ENCODE measurements at places on chromosomes 5 and 9.

- DNase-seq, result no peak
Measured at GRCh38 chr5:10310066-10310779, 2.5 kb upstream of the CMBL start.

GRCh38 chr9:101172616-101173015, 144.1 kb downstream of the PLPPR1 start:
- DNase-seq, result no peak

DNA sequence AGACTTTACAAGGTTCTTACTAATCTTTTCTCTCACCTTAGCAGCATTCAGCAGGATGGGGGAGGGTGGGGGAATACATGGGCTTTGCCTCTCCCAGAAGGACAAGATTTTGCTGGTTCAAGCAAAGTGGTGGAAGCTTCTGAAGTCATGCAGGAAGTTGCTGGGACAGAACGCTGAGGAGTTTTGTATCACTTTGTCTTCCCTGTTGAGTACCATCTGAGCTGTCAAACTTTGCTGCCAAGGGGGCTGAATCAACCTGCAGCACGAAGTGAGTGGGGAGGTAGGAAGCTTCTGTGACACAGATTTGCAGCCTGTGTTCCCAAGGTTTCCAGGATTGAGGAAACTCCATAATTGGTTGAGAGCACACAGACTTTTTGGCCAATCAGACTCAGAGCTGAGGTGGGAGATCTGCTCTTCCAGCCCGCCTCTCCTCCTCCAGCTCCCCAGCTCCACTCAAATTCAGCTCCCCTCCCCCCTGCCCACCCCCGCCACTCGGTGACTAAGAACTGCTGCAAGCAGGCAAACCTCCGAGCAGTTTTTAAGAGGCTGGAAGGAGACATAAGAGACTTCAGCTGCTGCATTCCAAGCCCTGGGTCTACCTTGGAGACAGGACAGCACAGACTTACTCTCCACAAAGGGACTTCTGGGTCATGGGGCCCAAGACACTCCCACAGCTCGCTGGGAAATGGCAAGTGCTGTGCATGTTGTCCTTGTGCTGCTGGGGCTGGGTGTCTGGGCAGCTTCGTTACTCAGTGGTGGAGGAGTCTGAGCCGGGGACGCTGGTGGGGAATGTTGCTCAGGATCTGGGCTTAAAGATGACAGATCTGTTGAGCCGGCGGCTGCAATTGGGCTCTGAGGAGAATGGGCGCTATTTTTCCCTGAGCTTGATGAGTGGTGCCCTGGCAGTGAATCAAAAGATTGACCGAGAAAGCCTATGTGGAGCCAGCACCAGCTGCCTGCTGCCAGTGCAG, at the start of gene PCDHGC5:
Gene PCDHGC5, plus strand, starts transcription at position 491 of the 971 bp plus-strand sequence. Its CDS starts 160 bp downstream, at position 651.
- no peak for DNase-seq

- DNase-seq, result no peak
Measured at GRCh38 chr9:78127279-78128225, 95.9 kb upstream of the GNAQ start.

DNA sequence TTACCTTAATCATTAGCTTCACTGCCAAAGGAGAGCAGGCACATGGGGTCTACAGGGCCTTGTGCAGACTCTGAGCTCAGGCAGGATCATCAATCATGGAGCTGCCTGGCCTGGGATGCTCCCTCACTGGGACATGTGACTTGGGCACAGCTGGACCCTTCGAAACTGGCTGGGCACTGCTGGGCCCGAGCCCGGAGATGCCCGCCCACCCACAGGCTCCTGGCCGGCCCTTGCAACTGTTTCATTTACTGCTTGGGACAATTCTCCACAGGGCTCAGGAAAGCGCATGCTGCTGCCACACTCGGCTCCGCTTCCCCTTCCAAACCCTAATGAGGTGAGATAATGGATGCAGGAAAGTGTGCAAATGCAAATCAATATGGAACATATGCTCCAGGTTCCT, 387.5 kb downstream of the TRIM36 start:
- DNase-seq, result no peak

DNA sequence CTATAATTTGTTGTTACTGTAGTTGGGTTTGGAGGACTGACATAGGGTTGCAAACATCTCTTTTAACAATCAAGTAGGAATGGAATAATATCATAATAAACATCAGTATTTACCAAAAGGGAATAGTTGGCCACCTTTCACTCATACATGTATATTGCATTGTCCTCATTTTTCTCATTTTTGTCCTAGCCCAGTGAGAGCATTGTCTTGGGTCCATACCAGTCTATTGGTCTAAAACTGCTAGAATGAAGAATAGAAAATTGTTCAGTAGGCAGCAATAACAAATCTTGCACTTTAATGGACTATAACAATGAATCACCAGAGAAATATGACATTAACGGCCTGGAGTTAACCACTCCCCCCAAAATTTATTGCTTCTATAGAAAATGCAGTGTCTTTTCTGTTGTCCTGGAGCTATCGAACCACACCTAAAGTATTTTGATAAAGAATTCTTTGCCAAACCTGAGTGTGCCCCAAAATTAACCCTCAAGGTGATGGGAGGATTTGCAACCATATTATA, 80.9 kb upstream of the IL33 start:
- DNase-seq, result no peak

GRCh38 chr5:169302491-169303118, 1.7 kb upstream of the SLIT3 start:
- peak; percentile 76 for DNase-seq

DNA sequence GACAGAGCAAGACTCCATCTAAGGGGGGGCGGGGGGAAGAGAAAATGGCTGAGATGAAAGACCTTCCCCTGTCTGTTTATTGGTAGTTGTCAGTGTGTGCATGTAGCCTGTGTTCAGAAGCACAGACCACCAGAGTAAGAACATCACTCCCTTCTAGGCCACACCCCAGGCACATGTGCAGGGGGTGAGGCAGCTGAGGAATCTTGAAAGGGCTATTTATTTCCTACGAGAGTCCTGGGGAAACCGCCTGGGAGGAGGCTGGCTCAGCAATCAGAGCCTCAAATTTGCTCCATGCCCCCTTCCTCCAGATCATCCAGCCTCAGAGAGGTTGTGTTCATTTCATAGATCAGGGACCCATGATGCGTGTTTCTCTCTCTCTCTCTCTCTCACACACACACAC, 7.1 kb downstream of the MYORG start:
- no peak for DNase-seq

DNA sequence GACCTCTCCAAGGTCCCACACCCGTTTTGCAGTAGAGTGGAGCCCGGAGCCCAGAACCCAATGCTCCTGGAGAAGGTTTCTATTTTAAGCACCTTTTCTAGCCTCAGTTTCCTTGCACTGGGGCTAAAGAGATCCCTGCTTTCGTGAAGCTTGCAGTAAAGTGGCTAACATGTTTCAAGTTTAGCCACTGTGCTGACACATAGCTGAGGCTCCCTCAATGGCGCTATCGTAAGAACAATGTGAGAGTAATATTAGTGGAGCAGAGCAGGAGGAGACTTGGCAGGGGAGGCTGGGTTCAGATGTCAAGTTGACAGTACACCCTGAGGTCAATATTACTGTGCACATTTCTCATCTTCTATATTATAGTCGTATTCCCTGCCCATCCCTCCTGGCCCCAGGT, 7.9 kb downstream of the CTXN3 start:
- no peak for DNase-seq

- peak; percentile 78 for DNase-seq
Measured at GRCh38 chr5:127518319-127518621, 830 bp downstream of the PRRC1 start.

DNA sequence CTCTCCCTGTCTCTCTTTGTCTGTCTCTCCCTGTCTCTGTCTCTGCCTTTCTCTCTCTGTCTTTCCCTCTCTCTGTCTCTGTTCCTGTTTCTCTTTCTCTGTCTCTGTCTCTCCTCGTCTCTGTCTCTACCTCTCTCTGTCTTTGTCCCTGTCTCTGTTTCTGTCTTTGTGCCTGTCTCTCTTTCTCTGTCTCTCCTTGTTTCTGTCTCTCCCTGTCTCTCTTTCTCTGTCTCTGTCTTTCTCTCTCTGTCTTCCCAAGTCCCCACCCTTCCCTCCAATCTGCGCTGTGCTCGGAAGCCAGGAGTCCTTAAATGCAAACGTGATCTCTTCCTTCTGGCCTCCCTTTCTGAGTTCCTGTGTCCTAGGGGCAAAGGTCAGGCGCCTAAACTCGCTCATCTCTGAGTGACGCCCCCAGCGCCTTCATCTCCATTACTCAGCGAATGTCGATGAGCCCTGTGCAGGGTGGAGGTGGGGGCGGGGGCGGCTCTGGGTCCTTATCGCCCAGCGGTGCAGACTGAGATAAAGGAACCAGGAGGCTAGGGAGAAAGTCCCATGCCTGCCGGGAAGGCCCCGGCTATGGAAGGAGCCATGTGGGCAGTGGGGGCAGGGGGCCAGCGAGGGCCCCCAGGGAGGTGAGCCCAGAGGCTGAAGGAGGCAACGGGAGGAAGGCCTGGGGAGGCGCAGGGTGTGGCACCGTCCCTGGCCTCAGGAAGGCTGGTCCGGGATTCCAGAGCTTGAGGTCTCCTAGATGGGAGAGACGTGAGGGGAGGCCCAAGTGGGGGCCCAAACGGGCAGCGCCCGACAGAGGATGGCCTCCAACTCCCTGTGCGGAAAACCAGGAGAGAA, 1.5 kb upstream of the SLC6A19 start:
- DNase-seq, result peak; percentile 4

DNA sequence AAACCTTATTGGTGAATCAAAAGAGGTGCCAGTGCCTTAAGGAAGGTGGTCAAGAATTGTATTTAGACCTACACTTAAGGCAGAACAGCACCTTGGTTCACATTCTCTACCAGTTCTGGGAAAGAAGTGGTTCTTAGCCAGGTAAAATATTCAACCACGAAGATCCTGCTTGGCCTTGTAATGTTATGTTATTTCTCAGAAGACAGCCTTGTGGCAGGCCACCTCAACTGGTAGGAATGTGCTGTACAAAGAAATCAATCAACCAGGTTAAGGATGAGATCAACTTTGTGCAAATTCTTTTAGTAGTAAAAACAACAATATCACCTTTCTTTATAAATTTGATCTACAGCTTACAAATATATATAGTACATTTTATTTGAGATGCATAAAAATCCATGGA, 246.8 kb downstream of the ARRDC3 start:
- no peak for DNase-seq
